ENCODE measurements at places on chromosomes 4 and X.

GRCh38 chrX:108018656-108019381 is 26.0 kb upstream of the VSIG1 start:
- DNase-seq, result no peak

GRCh38 chr4:620201-620600 is 5.2 kb upstream of the PDE6B start:
- no peak for DNase-seq

- no peak for DNase-seq
Measured at GRCh38 chr4:138499627-138500026, 257.5 kb upstream of the SLC7A11 start.

GRCh38 chr4:141912831-141913230 is 276.4 kb downstream of the IL15 start:
- no peak for DNase-seq

DNA sequence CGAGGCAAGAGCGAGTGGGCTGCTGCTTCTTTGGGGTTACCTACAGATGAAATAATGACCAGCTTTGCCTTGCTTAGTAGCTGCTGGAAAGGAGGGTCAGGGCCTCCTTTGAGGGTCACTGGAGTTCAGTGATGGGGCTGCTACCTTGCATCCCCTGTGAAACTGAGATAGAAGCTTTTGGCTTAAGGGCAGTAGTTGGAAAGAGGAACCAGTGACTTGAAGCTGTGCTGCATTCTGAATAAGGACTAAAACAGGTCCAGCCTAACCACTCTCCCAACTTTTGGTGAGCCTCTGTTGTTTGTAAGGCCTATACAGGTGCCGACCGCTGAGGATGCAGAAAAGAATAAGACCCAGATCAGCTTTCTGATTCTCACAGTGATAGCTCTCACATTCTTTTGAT is 41.2 kb downstream of the RASL11B start:
- no peak for DNase-seq

DNA sequence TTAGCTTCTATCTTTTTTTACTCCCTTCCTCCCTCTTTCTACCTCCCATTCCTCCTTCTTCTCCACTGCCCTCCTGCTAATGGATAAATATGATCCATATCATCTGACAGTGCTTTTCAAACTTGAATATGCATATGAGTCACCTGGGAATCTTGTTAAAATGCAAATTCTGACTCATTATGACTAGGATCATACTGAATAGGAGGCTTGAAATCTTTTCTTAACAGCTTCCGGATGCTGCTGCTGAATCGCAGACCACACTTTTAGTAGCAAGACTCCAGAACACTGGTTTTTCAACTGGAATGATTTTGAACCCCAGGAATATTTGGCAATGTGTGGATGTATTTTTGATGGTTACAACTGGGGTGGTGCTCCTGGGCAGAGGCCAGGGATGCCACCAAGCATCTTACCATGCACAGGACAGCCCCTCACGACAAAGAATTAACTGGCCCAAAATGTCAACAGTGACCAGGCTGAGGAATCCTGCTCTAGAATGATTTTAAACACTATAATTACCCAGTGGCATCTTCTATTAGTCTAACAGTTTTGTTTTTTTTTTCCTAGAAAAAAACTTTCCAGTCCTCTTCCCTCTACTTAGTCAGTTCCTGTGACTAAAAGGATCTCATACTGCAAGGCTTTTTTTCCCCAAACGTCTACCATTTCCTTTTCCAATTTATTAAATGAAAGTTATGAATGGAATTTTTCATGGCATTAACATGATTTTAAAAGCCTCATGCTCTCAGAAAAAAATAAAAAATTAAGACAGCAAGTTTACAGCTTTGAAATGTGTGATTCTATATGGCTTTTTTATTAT is 10.6 kb upstream of the PYURF start:
- DNase-seq, result no peak

- no peak for DNase-seq
Measured at GRCh38 chr4:14386196-14386595, 616.1 kb upstream of the CPEB2 start.

DNA sequence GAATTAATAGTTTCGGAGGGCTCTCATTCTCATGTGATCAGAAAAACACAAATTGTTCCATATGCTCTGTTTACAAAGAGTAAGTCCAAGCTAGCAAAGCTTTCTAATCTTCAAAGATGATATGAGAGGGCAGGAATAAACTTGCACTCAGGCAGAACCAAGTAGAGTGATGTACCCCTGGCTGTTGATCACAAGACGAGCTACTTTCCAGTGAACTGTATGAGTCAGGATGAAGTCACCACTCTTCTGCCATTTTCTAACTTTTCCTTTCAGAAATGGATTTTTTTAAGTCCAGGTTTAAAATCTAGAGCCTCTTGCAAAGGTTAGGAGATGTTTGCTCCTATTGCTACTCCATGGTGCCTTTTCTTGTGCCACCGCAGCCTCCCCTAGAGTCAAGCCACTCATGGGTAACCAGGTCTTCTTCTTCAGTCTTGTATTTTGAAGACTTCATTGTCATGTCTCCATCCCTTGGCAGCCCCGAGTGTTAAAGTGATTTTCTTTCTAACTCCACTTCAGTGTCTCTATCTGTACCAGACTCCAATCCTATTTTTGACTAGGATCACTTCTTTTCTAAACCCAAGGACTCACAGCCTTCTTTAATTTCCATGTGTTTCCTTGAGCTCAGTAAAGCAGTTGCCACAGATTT is 171.9 kb upstream of the GALNT7 start:
- no peak for DNase-seq

GRCh38 chr4:108029731-108030130 is 40.0 kb downstream of the HADH start:
- DNase-seq, result no peak

- no peak for DNase-seq
Measured at GRCh38 chr4:61320154-61320553, 120.0 kb downstream of the ADGRL3 start.

DNA sequence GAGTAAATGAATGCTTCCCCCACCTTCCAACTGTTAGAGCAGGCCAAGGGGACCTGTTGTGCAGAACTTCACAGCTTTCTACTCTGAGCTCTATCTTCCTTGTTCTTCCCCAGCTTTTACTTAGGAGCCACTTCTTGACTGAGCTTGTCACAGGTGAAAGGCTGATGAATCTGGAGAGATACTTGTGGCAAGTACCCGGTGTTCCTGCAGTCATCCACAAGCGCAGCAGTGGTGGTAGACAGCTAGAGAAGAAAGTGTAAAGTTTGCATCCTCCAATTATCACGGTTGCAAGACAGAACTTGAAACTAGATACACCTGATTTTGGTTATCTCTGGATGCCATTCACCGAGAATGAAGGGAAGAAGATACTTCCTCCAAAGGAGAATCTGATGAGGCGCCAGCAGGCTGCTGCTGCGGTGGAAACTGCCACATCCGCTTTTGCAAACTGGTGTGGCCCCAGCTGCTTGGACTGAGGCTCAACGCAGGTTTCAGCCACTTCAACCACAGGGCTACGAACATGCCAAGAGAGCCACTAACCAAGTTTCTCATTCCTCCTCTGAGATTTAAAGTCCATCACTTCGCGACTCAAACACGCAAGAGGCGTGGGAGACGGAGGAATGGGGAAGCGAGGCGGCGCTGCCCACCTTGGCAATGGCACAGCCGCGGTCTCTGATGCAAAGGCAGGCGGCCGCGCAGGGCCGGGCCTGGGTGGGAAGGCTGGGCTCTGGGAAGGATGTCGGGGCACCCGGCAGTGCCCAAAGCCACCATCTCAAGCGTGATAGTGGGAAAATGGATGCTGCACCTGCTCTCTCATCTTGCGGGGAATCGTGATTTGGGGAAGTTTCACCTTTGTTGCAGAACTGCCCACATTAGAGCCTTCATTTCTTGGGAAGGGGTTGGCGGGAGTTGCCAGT is 1.3 kb upstream of the FHIP1A start:
- no peak for DNase-seq

GRCh38 chr4:2298532-2298991 is 36.7 kb upstream of the MXD4 start:
- DNase-seq, result no peak

DNA sequence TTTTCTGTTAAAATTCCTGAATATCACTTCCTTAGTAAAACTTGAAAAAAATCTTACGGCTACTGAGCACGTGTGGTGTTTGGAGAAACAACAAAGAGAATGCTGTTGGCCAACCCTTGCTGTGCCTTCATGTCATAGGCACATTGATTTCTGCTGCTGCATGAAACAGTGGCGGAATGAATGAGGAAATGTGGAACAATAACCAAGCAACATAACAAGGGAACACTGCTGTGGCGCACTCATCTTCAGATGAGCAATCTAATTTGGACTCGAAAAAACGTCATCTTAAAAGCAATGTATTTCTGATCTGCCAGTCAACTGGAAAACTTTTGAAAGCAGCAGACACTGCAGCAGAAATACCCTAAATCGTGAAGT is 51.4 kb downstream of the PROM1 start:
- no peak for DNase-seq

DNA sequence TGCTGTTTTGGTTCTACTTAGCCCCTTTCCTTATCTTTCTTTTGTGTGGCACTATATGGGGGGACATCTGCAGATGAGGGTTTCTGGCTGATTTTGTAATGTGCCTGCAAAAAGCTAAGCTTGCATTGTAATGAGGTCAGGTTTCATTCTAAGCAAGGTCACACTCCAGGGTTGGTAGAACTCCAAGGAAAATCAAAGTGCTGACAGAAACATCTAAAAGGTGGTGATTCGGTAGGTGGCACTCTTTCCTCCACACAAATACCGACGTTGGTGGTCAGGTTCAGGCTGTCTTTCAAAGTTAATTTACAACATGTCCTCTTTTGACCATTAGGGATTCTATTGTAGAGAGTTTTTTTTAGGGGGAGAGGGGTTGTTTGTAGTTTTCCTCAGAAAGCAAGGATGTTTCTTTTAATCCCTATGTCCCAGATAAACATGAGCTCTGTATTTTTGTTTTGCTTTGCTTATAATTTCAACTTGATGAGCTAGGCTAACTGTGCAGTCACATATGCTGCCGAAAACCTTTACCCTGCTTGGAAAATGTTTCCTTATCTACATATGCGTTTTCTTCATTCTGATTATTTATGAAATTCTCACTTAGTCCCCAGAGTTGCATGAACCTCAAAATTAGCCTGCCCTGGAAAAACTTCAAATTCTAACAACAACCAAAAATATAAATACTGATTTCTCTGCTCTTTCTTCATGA is 434.2 kb downstream of the PPARGC1A start:
- no peak for DNase-seq

GRCh38 chr4:57064811-57065711 is 45.1 kb downstream of the IGFBP7 start:
- no peak for DNase-seq

DNA sequence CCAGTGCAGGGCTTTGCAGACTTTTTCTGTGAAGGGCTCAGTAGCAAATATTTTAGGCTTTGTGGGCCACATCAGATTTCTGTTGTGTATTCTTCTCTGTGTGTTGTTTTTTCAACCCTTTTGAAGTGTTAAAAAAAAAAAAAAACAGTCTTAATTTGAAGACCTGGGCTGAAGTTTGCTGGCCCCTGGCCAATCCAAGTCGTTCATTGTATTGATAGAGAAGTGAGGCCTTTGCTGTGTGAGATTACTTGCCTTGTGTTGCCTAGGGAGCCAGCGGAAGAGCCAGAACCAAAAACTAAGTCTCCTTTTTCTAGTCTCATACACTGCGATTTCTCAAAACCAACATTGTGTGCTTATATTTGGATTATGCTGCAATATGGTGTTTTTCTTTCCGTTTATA is 46.9 kb downstream of the MTM1 start:
- no peak for DNase-seq

GRCh38 chr4:53788011-53788410 is 196.7 kb upstream of the LNX1 start:
- no peak for DNase-seq

DNA sequence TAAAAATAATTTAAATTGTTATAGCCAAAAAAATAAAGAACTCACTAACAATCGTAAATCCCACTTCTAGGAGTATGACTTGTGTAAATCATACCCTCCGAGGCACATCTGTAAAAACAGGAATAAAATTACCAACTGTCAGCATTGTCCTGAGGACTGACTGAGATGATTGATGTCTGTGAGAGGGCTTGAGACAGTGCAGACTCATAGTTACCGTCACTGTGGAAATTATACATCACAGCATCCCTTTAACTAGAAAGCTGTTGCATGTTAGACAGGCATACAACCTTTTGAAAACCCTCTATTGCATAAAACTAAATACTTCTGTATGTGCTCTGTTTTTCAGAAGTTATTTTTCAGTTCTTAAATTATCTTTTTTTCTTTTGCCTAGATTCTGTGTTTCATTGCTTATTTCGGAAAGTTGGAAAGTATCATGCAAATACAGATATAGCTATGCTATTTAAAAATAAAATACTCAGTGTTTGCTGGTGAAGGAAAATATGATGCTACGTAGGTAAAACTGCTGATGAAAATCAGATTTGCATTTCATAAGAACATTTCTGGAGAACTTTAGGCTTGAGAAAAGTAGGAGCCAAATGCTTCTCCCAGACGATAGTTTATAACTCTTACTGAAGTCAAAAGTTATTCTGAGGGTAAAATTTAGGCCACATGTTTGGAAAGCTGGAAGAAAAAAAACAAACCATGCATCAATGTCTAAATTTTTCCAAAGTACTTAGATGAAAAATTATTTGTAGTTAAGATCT is 13.6 kb upstream of the RBPJ start:
- no peak for DNase-seq

- DNase-seq, result no peak
Measured at GRCh38 chr4:122889726-122890125, 32.7 kb downstream of the NUDT6 start.

- no peak for DNase-seq
Measured at GRCh38 chrX:40132751-40133150, 35.0 kb upstream of the BCOR start.

- no peak for DNase-seq
Measured at GRCh38 chr4:56844802-56845580, 23.5 kb upstream of the SPINK2 start.

Measured in cerebellar nuclear complex (tissue), 1 donor.